SJSA1 (cell line): ENCODE measurements at places on chromosomes 12 and 14.

DNA sequence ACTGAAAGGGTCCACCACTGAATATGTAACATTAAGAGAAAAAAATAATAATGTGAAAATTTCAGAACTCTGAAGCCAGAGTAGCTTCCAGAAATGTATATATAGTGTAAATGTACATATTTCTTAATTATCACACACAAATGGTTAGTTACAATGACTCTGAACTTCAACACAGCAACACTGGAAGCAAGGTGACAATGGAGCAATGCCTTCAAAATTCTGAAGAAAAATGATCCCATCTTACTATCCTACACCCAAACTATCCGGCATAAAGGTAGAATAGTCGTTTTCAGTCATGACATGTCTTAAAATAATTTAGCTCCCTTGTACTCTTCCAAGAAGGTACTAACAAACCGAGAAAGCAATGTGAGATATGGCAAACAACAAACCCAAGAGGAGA lies 11.9 kb downstream of the NAP1L1 start:
- no peak for DNase-seq

DNA sequence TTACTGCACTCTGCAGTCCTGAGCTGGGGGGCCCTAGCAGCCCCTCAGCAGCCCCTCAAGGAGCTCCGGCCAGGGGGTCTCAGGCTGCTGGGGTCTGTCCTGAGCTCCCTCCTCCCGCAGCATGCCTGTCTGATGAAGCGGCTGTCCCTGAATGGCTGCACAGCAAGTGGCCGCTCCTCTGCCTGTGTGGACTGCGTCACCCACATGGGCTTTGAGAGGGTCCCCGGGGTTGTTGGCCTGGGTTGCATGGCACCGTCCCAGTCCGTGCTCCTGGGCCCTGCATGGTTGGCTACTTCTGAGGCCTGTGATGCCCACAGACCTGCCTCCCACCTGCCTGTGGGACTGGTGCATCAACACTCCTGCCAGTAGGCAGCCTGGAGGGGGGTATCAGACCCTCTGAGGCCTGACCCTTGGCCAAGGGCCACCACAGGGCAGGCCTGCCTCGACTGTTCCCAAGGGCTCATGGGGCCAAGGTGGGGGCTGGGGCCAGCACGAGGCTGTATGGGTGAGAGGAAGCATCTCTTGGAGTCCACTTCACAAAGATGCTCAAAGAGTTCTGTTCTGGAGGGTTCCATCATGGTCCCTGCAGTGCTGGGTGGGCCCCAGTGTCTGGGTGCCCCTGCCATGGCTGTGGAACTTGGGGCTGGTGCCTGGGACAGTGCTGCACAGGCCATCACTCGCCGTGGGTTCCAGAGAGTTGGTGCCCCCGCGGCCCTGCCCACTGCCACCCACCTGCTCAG lies 12.2 kb downstream of the CEP170B start:
- DNase-seq: no peak

- DNase-seq: no peak
Measured at GRCh38 chr14:105212541-105213300, 31.6 kb upstream of the NUDT14 start.

DNA sequence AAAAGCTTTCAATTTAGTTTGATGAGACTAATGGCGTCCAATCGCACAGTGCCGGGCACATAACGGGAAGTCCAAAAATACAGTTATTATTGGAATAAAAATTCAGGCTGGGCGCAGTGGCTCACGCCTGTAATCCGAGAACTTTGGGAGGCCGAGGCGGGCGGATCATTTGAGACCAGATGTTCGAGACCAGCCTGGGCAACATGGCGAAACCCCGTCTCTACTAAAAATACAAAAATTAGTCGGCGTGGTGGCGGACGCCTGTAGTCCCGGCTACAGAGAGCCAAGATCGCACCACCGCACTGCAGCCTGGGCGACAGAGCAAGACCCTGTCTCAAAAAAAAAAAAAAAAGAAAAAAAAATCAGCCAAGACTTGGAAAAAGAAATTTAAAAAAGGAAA lies 1.2 kb upstream of the FKBP4 start:
- no peak for DNase-seq

- no peak for DNase-seq
Measured at GRCh38 chr12:122276242-122276641, 9.9 kb upstream of the VPS33A start.

DNA sequence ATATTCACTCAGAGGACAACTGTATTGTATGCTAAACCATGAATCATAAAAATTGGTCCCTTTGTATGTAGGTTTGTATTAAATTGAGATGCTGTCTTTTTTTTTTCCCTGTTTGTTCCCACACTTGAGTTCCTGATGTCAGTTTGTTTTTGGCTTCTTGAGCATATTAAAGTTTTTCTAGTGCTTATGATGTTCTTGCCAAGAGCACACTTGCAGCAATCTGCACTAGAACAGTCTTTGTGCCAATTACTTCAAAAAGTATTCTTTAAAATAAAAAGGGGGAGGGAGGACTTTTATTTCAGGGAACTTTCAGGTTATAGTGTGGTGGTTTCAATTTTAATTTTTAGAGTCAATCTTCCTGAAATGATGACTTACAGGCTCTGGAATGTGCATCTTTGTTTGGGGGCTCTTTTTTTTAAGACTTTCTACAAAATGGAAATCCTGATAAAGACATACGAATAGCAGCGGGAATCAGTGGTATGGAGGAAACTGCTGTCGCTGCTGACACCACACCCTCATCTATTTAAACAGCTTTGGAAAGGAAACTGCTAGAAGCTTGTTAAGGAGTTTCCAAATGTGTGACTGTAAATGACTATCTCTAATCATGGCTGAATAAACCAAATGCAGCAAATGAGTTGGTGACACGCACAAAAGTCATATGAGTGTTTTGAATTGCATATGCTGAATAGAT lies 188.6 kb downstream of the EGLN3 start:
- DNase-seq: no peak

- DNase-seq: no peak
Measured at GRCh38 chr12:88383405-88383804, 196.9 kb downstream of the KITLG start.

DNA sequence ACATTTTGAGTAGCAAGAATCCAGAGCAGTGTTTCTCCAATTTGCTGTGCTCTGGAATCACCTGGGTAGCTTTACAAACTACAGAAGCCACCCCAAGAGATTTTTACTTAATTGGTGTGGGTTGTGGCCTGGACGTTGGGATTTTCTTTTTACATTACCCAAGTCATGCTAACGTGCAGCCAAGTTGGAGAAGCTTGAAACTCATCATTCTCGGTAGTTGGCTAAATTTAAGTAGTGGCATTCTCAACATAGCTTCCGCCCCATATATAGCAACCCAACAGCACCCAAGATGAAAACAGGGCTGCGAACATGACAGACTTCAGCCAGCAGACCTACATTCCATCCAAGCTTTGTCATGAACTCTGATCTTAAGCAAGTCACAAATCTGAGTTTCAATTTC lies 25.0 kb downstream of the DAD1 start:
- no peak for DNase-seq

DNA sequence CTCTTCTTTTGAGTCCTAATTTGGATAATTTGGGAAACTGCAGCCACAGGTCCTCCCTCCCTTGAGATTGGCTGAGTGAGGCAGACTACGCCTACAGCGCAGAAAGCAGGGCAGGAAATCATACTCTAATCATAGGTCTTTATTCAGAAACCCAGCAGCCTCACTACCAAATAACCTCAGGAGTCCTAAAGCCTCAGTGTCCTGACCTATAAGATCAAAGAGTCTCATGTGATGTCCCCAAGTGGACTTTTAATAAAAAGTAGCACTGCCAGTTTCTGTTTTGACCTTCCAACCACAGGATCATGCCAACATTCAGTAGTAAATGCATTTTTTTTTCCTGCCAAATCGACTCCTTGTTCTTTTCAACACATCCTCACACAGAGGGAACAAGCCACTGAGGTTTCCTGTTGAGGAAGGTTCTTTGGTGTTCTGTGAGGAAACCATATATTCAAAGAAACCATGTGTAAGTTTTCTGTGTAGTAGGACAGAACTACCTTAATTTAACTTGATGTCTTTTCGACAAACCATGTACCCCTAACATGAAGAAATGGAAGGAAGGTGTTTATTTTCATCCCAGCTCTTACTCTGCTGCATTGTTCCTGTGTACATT lies 72.2 kb downstream of the VCPKMT start:
- DNase-seq: no peak
